ENCODE measurements at places on chromosomes 16 and 17. TPM values are rescaled to one million over a fixed set of nuclear protein-coding genes. Genes with fewer than 3 reads are reported as not detected.

MAF gene
- 0.35 TPM for polyA plus RNA-seq

CCL5 gene
- polyA plus RNA-seq = 5.4 TPM

HASPIN gene
- polyA plus RNA-seq = 0.28 TPM

DNA sequence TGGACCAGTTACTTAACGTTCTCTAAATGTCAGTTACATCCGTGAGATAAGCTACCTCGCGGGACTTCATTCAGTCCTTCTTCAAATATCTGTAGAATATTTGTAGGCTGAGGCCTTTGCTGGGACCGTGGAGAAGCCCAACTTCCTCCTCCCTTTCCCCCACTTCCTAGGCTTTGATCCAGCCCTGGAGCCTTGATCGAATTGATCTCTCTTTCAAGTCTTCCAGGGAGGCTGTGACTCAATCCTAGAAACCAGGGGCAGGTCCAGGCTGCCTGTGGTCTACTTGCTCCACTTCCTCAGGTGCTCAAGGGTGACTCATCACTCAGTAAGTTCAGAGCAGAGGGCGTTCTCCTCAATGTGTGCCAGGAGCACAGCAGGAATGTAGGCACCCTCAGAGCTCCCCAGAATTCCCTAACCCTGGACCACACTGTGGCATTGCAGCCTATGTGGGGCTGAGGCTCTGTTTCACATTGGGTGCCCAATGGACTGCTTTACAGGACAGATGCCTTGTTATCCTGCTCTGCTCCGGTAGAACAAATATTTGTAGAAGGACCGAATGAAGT is 11.2 kb upstream of the CEP20 start:
- DNase-seq = no peak

SOCS7 gene
- 6.2 TPM for polyA plus RNA-seq

- DNase-seq = no peak
These were observed 110.3 kb upstream of the CHMP6 start for GRCh38 chr17:80881306-80881705.

GRCh38 chr17:60395508-60396065 is 3.7 kb upstream of the USP32 start:
- no peak for DNase-seq

- DNase-seq = no peak
These were observed 96.1 kb upstream of the SDK2 start for GRCh38 chr17:73740370-73740769.

GRCh38 chr16:20325005-20325404 is 2.3 kb downstream of the GP2 start:
- DNase-seq = no peak

- DNase-seq = no peak
These were observed 358.4 kb upstream of the CDH5 start for GRCh38 chr16:66008136-66008535.
